Stimulated activated memory B cell treated with anti-CD40 and anti-IgM and Interleukin-4, amounts not matched to agents 10 μg/mL and 1 μg/mL and 100 μg/mL, for 72 hours (primary cell): ENCODE measurements at places on chromosomes 13 and 19.
A peak's percentile ranks its signal among the peaks of the same experiment; 100 is the strongest.

DNA sequence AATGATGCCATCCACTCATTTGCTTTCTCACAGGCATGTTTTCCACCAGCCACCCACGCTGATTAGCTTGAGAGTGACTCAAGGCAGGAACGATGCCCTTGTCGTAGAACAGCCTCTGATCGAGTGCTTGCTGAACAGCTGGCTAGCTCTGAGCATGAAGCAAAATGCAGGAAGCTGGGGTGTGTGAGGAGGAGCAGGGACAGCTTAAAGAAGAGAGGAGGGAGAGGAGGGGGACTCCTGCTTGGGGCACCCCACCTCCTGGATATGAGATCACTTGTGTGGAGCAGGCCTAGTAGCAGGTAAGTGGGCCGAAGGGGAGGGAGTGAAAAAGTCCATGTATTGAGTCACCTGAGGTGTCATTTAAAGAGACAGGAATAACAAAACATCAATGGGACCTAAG is 48.8 kb downstream of the IRS2 start:
- no peaks in the 10 kb centered on the region for H3K36me3 ChIP-seq
- peaks cover 12% of the 10 kb centered on the region for H3K27me3 ChIP-seq
- ATAC-seq: no peak

DNA sequence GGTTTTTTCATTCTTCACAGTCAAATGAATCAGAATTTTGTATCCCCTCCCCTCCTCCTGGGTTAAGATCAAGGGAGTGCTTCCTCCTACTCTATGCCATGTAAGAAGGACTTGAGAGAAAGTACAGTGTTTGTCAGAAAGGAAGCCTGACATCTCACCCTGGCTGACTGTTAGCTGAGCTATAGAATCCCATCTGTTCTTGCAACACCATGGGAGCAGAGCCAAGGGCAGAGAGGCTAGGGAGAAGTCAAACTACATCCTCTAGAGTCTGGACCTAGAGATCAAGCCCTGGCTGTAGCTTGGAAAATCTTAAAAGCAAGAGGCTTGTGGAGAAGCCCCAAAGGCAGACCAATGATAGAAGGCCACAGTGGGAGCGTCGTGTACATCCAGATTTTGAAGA is 145.9 kb downstream of the OLFM4 start:
- H3K36me3 ChIP-seq: no peaks in the 10 kb centered on the region
- H3K27ac ChIP-seq: no peak overlapping the region
- H3K4me3 ChIP-seq: no peak overlapping the region

DNA sequence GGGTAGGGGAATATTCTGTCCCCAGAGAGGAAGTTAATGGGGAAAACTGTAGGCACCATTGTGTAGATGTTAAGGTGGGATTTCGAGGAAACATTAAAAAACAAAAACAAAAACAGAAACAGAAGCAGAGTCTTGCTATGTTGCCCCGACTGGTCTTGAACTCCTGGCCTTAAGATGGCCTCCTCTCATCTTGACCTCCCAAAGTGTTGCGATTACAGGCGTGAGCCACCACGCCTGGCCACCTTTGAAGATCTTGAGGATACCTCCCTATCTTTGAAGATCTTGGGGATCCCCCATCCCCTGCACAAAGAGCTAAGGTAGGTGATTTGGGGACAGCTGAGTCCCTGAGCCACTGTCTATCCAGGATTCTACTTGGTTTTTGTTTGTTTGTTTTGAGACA is 553 bp upstream of the ICAM3 start:
- H3K27ac ChIP-seq: peak overlapping the region; percentile 90
- peak overlapping the region; percentile 85 for H3K4me3 ChIP-seq
- no peaks in the 10 kb centered on the region for H3K27me3 ChIP-seq
- no peak for ATAC-seq

GRCh38 chr19:46529622-46530451 is 34.2 kb upstream of the PNMA8B start:
- no peak overlapping the region for H3K4me3 ChIP-seq
- H3K36me3 ChIP-seq: no peaks in the 10 kb centered on the region
- ATAC-seq: no peak
- H3K4me1 ChIP-seq: peaks cover 24% of the 10 kb centered on the region
- H3K27me3 ChIP-seq: peaks cover 29% of the 10 kb centered on the region
- no peak overlapping the region for H3K27ac ChIP-seq
